ENCODE measurements at places on chromosomes 7 and 10. TPM values are rescaled to one million over a fixed set of nuclear protein-coding genes. Genes with fewer than 3 reads are reported as not detected.

DNA sequence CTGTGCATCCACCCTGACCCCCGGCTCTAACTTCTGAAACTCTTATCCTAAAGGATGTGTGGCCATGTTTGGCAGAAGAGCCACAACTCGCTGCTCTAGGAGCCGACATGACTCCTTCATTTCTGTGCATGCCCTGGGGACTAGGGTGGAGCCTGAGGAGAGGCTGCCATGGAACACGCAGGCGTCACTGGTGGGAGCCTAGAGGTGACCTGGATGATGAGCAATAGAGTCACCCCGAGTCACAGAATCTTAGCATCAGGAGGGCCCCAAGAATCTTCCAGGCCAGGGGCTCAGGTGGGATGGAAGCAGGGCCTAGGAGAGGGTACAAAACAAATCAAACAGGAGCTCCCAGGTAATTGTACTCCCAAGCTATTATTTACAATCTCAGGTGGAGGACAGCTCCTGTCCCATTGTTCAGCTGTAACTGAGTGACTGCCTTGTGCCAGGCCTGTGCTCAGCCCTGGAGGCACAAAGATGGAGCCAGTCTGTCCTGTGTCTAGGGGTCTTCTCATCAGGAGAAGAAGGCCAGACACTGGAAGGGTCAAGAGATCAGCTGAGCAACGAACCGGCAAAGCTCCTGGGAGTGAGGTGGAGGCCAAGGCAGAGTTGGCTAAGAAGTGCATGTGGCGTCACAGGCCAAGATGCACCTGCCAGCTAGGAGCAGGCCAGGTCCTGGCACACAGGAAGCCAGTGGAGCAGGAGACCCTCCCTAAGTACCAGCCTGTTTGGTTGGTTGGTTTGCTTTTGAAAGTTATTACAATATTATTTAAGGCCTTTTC lies 5.8 kb upstream of the ZNF22 start:
- DNase-seq: peak; percentile 61

DNA sequence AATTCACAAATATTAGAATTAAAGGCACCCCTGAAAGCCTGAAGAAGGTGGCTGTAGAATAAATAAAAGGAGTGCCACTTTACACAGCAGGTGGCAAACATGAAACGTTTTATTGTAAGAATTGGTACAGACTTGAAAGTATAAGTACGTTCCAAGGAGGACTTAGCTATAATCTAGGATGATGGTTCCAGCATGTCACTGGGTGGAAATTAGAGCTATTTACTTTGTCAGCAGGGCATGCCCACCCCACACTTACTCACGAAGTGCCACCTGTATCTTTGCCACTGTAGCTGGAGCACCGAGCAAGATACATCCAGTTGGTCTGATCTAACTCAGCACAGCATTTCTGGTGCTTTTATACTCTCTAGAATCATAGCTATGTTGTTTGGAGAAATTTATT lies 97.8 kb downstream of the GRM8 start:
- DNase-seq: no peak

DNA sequence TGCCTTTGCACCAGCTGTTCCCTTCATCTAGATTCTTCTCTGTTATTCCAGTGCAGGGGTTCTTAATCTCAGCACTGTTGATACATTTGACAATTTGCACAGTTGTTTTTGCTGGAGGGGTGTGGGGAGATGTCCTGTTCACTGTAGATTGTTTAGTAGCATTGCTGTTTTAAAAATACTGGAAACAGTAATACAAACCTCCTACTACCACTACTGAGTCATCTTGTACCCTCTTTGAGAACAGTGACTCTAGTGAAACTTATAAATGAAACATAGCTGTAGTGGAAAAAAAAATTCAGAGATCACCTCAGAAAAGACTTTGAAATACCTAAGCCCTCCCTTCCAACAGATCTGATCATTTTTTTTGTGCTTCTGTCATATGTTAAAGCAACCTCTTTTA lies 154.8 kb upstream of the TMEM196 start:
- no peak for DNase-seq

DNA sequence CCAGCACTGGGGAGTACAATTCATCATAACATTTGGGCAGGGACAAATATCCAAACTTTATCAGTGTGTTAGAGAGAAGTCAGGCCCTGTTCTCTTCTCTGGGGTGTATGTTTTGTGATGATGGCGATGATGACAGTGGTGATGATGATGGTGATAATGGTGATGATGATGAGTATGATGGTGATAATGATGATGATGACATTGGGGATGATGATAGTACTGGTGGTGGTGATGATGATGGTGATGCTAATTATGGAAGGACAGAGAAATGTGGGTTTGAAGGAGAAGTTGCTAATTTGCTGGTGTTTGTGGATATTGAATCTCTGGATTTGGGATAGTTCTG lies 64.0 kb downstream of the CAMK1D start:
- no peak for DNase-seq

DNA sequence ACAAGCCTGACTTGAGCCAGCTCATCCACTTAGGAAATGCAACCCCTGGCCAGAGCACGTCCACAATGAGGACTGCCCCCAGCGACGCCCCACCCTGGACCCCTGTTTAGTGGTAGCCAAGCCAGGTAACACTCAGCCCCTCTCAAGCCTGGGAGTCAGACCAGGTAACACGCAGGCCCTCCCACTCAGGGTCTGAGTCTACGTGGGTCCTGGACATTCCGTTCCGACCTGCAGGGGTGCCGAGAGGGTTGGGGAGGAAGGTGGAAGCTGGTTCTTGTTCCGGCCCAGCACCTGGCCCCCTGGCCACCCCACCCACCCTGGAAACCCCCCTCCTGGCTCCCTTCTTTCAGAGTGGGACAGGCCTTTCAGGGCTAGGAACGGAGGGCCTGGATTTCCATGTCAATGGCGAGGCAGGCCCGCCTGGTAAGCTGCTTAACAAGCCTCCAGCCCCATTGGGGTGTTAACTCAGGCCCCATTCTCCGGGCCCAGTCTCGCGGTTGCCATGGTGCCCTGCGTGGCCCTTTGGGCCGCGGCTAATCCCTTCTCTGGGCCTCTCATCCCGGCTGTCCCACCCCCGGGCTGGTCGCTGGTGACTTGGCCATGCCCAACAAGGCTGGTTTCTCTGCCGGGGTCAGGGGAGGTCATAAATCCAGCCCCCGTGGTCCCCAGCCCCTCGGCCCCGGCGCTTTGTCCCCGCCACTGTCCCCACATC lies 19.7 kb upstream of the LFNG start:
- no peak for DNase-seq

DNA sequence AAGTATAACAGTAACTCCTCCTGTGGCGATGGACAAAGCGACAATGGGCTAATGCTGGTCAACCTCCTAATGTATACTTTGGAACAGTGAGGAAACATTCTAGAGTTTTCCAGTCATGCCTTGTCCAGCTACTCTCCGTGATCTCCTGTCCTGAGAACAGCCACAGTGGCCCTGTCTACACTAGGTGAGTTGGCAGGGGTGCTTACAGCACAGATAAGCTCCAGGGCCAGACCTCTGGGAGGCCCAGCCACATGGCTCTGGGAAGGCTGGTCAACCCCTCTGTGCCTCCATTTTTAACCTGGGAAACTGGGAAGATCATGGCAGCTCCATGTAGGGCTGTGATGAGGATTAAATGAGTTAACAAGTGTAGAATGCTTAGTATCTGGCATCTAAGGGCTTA lies 57.0 kb downstream of the CLEC2L start:
- no peak for DNase-seq

GRCh38 chr10:111338035-111338434 lies 261.2 kb downstream of the ADRA2A start:
- DNase-seq: no peak

- no peak for DNase-seq
Measured at GRCh38 chr10:49299816-49300139, 808 bp downstream of the C10orf71 start.

GRCh38 chr10:19480353-19480752 lies 335.9 kb upstream of the PLXDC2 start:
- DNase-seq: no peak

- DNase-seq: no peak
Measured at GRCh38 chr10:128932071-128932820, 534.8 kb upstream of the MGMT start.

GRCh38 chr10:70448236-70448635 lies 6.8 kb upstream of the NODAL start:
- DNase-seq: peak; percentile 35

- DNase-seq: no peak
Measured at GRCh38 chr7:81004098-81004497, 85.2 kb upstream of the SEMA3C start.

- DNase-seq: peak; percentile 44
Measured at GRCh38 chr7:2138146-2138765, 94.5 kb downstream of the MAD1L1 start.

GRCh38 chr10:21720090-21720489 lies 186.1 kb downstream of the MLLT10 start:
- no peak for DNase-seq

DNA sequence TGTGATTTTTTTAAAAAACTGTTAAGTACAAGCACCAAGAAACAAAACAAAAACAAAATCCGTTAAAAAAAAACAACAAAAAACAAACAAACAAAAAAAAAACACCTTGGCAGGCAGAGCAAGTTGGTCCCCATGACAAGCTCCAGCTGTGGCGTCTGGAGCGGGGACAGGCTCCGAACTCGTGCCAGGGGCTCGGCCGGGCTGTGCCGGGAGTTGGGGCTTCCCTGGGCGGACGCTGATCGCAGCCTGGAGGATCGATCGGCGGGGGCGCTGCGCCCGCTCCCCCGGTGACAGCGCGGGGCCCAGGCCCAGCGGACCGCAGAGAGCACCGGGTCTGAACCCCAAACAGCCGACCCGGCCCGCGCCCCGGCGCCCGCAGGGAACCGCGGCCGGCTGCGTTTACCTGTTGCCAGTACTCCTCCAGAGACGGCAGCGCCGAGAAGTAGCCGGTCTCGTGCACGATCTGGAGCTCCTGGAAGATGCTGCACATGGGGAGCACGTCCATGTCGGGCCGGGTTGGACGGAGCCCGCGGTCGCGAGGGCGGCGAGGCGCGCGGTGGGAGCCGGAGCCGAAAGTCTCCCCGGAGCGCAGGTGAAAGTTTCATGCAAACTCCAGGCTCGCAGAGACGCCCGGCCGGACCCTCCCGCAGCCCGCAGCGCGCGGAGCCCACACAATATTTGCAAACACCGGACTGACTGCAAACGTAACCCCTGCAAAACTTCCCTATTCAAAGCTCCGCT lies at the start of gene KLF6:
KLF6 (minus strand) TSS at position 700 of the 741 bp plus-strand sequence; CDS start at position 505, 195 bp downstream.
- peak; percentile 77 for DNase-seq

DNA sequence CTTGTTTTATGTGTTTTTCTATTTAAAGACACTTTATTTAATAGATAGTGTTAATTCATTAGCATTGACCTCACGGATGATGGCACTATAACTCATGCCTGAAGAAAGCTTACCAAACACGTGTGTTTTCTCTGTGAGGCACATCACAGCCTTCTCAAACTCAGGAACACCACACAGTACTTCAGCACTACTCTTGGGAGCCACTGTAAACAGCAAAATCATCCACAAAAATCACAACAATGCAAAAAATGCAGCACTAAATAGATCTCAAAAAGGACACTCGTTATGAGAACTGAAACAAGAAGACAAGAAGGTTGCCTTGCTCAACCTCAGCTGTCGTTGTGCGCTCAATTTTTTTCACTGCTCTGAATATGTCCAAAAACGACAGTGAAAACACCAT lies 12.0 kb upstream of the PARP12 start:
- no peak for DNase-seq

DNA sequence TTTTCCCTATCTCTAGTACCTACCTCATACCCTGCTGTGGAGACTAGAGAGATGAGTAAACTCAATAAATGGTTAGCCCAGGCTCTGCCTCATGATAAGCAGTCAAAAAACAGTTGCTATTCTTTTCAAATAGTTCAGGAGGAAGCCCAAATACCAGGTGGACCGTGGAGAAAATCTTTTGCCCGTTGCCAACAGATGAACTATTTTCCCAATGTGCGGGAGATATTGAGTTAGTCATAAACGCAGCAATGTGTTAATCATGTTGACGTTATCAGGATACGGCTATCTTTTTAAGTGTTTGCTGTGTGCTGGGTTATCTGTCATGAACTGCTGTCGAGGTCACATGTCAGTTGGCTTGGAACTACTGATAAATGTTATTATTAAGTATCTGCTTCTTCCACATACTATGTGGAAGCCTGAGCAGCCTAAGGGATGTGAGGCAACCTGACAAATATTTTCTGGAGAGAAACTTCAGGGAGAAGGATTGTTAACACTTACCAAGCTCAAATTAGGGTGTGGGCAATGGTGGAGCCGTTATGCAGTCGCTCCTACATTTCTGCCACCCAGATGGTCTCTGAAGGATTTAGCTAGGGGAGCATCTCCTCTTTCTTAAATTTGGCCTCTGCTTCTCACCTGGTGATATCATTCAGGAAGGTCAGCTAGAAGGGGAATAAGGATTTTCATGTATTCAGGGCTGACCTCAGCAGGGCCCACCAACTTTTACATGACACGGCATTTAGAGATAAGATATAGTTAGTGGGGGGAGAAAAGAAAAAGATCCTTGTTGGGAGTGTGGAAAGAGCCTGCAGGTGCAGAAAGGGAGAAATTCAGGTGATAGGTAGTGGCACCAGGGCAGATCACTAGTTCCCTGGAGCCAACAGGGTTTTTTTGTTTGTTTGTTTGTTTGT lies 33.5 kb upstream of the SLC26A3 start:
- DNase-seq: no peak

DNA sequence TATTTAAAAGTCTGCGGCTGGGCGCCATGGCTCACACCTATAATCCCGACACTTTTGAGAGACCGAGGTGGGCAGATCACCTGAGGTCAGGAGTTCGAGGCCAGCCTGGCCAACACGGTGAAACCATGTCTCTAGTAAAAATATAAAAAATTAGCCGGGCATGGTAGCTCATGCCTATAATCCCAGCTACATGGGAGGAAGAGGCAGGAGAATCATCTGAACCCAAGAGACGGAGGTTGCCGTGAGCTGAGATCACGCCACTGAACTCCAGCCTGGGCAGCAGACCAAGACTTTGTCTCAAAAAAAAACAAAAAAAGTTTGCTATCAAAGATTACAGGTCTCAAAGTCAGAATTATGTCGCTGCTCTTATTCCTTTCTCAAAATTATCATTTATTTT lies 55.5 kb downstream of the HIBADH start:
- no peak for DNase-seq

Gene NPFFR1
- not detected for total RNA-seq

Gene C10orf95
- total RNA-seq: not detected

Gene PARD3
- total RNA-seq: 34.6 TPM

Gene PRTFDC1
- total RNA-seq: 7.1 TPM

Gene PKD2L1
- not detected for total RNA-seq

Gene RINT1
- 13.3 TPM for total RNA-seq

Gene OPN1SW
- total RNA-seq: not detected

Gene NEUROG3
- not detected for total RNA-seq

Gene CRYGN
- total RNA-seq: not detected
